ENCODE measurements at places on chromosomes 13 and 19.

DNA sequence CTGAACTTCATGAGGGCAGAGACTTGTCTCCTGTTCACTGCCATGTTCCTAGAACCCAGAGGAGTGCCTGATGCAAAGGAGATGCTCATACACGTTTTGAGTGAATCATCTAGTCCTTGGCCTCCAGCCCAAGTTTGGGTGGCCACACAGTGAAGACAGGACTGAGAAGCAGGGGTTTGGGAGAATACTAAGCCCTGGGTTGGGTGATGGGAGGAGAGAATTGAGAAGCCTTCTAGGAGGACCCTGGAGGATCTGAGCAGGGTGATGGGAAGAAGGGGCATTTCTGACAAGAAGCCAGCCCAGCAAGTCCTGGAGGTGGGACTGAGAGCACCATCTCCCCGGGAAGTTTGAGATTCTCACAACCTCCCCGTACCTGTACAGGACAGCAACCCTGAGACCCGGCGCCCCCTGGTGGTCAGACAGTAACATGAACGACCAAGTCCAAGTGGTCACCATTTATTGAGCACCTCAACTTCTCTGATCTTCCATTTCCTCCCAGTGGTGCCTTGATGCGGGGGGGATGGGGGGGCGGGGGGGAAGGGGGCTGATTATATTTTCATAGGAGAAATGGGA, 11.0 kb downstream of the CTU1 start:
- DNase-seq, result no peak

DNA sequence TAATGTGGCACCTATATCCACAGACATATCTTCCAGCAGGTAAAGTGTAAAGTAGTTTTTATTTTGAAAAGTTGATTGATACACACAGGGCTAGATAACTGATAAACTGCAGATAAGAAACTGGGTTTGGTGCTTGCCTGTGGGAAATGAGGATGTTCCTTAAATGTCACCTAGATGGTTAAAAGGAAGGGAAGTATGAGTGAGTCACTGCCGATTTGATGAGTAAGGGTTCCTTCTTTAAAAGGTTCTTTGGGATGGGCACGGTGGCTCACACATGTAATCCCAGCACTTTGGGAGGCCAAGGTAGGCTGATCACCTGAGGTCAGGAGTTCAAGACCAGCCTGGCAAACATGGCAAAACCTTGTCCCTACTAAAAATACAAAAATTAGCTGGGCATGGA, 73.8 kb upstream of the FRY start:
- no peak for DNase-seq

DNA sequence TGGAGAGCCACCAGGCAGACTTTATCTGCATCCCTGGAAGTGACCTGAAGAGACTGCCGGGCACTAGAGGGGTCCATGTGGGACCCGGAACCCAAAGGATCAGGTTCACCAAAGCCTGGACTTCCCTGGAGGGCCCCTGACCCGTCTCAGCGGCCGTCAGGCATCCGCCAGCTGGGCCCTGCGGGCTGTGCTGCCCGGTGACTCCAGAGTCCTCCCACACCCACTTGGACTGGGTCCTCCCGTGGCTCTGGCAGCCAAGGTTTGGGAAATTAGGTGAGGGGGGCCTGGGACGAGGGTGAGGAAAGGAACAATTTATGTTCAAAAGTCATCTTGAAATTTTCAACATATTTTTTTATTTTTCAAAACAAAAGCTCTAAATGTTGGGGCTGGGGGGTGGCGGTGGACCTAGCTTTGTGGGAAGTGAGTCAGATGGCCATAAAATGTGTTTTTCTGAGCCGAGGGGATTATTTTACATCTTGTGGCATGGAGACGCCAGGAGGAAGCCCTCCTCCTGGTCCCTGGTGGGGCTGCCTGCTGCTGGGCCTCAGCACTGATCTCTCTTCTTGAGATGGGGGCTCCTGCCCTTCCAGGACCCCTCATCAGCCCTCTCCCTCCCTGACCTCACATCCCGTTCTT, 20.2 kb downstream of the CEBPA start:
- DNase-seq, result no peak

GRCh38 chr13:27920677-27921420, 1.0 kb downstream of the PDX1 start:
- DNase-seq, result no peak

DNA sequence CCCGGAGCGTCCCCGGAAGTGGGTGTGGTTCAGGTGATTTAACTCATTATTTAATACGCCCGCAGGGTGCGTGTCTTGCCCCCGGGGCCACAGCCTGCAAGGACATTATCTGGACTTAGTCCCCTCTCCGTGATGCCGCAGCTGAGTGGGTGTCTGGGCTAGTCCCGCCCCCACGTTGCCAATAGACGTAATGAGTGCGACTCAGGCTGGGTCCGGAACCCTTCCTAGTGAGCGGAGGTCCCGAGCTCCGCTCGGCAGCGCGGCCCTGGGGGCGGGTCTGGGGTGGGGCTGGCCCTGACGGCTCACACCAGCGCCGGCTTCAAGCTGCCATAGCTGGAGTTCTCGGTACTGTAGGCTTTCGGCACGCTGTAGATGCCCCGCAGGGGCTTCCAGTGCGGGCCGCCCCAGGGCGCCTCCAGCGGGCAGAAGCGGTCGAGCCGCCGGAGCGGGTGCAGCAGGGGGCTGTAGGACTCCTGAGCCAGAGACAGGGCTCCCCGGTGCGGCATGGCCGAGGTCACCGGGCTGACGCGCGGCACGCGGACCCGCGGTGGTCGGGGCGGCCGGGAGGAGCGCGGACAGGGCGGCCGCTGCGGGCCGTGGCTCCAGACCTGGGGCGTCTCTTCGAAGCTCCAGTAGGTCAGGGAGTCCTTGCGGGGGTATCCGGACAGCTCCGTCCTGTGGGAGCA, 918 bp upstream of the LHB start:
- DNase-seq, result peak; percentile 41

DNA sequence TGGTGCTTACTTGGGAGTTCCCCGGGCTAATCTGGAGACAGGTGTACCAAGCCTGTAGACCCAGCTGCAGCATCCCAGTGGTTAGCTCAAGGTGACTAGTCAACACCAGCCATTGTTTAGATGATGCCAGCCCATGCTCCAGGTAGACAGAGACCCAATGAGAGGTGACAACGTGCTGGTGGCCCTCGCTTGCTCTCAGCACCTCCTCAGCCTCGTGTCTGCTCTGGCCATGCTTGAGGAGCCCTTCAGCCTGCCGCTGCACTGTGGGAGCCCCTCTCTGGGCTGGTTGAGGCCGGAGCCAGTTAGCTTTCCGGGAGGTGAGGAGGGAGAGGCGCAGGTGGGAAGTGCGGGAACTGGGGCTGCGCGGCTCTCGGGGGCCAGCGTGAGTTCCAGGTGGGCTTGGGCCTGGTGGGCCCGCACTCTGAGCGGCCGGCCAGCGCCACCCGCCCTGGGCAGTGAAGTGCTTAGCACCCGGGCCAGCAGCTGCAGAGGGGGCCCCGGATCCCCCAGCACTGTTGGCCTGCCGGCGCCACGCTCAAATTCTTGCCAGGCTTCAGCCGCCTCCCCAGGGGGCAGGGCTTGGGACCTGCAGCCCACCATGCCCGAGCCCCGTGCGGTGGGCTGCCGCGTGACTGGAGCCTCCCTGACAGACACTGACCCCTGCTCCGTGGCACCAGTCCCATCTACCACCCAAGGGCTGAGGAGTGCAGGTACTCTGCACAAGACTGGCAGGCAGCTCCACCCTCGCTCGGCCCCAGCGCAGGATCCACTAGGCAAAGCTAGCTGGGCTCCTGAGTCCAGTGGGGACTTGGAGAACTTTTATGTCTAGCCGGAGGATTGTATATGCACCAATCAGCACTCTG, 85.9 kb upstream of the VSTM2B start:
- no peak for DNase-seq

DNA sequence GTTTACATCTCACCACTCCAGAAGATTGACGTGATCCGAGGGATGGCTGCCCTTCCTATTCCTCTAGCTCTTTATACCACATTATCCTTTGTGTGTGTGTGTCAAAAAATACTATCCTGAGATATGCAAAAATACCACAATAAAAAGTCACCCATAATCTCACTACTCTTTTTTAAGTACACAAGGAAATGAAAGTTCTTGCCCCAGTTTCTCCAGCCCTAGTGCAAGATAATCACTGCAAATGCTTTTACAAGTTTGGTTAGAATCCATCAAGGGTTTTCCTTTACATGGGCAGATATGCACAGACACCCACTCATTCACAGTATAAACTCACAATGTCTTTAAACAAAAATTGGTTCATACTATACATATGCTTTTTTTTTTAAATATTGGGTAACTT, 89.3 kb downstream of the DIAPH3 start:
- no peak for DNase-seq

GRCh38 chr13:50261130-50261901, 246.1 kb downstream of the KCNRG start:
- no peak for DNase-seq

DNA sequence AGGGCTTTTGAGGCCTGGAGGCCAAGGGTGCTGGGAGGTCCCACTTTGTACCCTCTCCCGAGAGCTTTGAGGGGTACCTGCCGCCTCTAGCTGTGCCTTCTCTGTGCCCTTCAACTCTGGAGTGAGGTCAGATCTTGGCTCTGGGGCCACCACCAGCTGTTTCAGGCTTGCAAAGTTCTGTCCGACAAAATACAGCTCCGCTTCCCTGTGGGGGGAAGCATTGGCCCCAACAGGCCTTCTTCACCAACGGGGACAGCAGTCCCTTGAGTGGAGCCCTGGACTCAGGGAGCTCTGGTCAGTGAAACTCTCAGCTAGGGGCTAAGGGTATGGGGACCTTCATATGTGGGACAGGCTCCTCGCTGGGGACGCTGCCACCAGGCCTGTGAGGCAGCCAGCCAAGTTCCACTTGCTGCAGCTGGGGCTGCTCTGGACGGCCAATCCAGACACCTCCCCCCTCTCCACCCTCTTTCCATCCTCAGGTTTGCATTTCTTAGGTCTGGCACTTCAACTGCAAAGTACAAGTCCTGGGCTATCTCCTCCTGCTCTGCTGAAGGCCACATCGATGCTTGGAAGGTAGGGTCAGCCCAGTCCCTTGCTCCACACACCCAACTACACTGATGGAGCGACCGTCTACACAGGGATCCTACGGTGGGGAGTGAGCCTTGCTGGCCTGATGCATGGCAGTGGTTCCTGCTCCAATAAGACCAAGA, 46.8 kb downstream of the C13orf46 start:
- DNase-seq, result no peak

All from stimulated activated CD4-positive, alpha-beta T cell treated with anti-CD3 and anti-CD28 coated beads, TNF-alpha, amount 100 ng/mL, for 1 hour (primary cell).